Calu3 (cell line): ENCODE measurements at places on chromosomes 12 and 14. TPM values are rescaled to one million over a fixed set of nuclear protein-coding genes. Genes with fewer than 3 reads are reported as not detected.
A peak's percentile ranks its signal among the peaks of the same experiment; 100 is the strongest.

GRCh38 chr14:95316821-95317220 lies 2.9 kb downstream of the CLMN start:
- DNase-seq: no peak

- DNase-seq: peak; percentile 10
These were observed 429.1 kb downstream of the RAD51B start for GRCh38 chr14:68248481-68249255.

- peak; percentile 87 for DNase-seq
These were observed 482 bp downstream of the TMEM30B start for GRCh38 chr14:61280526-61281185.

DNA sequence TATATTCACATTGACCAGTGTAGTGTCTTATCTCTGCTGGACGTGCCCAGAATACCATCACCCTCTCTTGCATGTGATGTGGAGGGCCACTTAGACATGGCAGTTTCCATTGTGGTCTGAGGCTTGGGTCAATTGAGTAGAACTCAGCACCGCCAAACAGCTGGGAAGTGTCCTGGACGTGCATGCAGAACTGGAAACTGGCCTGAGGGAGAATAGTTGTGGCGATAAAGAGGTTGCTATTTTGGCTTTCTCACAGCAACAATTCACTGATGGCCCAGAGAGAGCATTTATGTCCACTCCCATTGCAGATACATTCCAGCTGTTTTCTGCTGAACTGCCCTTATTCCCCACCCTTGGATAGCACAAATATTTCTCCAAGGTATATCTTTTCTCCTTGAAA lies 210.1 kb upstream of the DAAM1 start:
- no peak for DNase-seq

DNA sequence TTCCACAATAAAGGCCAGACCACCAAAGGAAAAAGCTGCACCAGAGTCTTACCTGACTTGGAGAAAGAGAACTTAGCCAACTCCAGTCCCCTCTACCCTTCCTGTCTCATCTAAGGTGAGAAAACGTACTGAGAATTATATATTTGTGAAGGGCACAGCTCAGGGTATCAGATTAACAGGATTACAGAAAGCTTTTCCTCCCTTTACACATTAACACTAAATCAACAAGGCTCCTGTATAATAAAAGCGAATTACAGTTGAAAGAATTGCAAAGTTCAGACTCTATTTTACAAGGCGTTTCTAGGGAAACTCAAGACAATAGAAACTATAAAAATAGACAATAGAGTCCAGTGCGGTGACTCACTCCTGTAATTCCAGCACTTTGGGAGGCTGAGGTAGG lies 82.7 kb upstream of the RPL10L start:
- DNase-seq: no peak

- no peak for DNase-seq
These were observed 141.6 kb downstream of the GLT1D1 start for GRCh38 chr12:128994856-128995255.

DNA sequence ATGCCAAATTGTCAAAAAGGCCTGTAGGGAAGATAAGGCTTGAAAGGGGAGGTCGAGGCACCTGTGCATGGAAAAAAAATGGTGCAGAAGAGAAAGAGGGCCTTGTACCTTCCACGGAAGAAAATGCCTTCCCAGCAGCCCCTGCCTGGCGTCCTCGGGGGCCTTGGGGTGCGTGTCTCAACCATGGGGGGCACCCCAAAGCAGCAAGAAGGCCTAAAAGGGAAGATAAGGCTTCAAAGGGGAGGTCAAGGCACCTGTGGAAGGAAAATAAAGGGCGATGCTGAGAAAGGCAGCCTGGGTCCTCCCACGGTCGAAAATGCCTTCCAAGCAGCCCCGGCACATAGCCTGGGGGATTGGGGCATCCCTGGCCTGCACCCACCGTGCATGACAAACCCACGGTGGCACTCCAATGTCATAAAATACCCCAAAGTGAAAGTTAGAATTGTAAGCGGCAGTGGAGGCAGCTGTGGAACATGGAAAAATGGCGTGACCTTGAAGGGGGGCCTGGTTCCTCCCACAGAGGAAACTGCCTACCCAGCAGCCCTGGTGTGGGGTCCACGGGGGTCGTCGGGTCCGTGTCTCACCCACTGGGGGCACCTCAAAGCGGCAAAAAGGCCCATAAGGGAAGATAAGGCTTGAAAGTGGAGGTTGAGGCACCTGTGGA lies 275.0 kb downstream of the ALG10 start:
- no peak for DNase-seq

- DNase-seq: no peak
These were observed 34.0 kb downstream of the PLEKHD1 start for GRCh38 chr14:69518289-69519101.

DNA sequence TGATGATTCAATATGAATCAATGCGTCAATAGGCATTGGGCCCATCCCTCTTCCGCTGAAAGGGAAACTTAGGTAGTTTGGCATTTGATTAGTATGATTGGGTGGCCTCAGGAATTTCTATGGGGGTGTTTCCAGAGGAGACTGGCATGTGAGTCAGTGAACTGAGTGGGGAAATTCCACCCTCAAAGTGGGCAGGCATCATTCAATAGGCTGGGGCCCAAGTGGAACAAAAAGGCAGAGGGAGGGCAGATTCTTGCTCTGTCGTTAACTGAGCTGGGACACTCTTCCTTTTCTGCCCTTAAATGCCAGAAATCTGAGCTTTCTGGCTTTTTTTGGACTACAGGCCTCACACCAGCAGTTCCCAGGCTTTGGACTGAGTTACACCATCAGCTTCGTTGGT lies 373.5 kb downstream of the RPS29 start:
- DNase-seq: no peak

The CCDC177 gene
- total RNA-seq: not detected in 2 replicates

GRCh38 chr12:47561746-47562145 lies 144.1 kb downstream of the RPAP3 start:
- no peak for DNase-seq

GRCh38 chr14:101228949-101229541 lies 325.5 kb upstream of the RTL1 start:
- no peak for DNase-seq

The USP30 gene
- total RNA-seq: 9.6 and 13.0 TPM in 2 replicates

- DNase-seq: no peak
These were observed 13.7 kb downstream of the CFL2 start for GRCh38 chr14:34700622-34701130.

The POLE gene
- 179 and 200 TPM in 2 replicates for total RNA-seq

The GPD1 gene
- 0.21 and 1.0 TPM in 2 replicates for total RNA-seq

The KRT81 gene
- 0.28 and 0.61 TPM in 2 replicates for total RNA-seq

The DIO2 gene
- total RNA-seq: 0.05 and 0.38 TPM in 2 replicates

DNA sequence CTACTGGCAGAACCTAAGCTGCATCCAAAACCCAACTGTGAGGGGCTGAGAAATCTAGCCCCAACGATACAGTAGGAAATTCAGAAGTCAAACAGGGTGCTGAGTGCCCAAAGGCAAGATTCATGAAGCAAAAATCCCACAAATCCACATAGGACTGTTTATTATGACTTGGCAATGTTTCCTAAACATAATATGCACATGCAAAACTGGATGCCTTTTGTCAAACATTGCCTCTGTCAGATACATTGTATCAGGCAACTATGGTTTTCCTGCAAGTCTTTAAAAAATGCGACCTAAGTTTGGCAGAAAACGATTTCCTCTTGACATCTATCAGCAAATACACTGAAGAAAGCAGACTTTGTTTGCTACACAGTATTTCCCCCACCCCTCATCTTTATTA lies 27.3 kb upstream of the YARS2 start:
- DNase-seq: no peak

DNA sequence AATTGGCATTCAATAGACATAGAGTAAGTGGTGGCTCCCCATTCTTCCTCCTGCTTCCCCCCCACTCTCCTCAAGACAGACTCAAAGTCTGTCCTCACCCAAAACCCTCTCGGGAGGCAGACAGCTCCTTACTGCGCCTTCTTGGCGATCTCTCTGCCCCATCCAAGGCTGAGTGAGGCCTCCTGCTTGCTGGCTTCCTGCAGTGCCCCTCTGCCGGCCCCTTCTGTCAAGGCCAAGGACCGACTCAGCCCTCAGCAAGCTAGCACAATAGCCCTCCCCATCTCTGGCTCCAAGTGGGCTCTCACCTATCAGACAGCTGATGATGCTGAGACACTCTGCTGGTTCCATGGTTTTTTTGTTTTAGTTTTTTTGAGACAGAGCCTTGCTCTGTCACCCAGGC lies 62.5 kb upstream of the DLK1 start:
- DNase-seq: no peak

DNA sequence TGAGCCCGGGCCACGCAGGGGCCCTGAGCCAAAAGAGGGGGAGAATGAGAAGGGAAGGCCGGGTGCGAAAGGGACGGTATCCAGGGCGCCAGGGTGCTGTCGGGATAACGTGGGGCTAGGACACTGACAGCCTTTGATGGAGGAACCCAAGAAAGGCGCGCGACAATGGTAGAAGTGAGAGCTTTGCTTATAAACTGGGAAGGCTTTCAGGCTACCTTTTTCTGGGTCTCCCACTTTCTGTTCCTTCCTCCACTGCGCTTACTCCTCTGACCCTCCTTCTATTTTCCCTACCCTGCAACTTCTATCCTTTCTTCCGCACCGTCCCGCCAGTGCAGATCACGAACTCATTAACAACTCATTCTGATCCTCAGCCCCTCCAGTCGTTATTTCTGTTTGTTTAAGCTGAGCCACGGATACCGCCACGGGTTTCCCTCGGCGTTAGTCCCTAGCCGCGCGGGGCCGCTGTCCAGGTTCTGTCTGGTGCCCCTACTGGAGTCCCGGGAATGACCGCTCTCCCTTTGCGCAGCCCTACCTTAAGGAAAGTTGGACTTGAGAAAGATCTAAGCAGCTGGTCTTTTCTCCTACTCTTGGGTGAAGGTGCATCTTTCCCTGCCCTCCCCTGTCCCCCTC lies 3.0 kb downstream of the SSTR1 start:
- DNase-seq: no peak
